ENCODE measurements at places on chromosomes 12 and 14.

DNA sequence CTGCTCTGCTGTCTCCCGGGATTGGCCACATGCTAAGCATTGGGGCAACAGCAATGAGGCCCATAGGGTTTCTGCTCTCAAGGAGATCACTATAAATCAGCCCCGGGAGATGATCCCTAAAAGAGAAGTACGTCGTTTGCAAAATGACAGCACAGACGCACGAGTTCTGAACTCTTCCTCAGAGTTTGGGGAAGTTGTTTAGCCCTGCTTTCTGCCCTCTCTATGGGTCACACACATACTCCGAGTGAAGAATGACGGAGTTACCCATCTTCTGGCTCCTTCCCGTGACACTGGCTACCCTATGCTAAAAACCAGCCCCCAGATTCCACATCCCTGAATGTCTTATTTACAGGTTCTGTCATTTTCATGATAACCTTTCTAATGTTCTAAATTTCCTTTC is 258.0 kb upstream of the PLEKHG7 start:
- DNase-seq, result no peak

DNA sequence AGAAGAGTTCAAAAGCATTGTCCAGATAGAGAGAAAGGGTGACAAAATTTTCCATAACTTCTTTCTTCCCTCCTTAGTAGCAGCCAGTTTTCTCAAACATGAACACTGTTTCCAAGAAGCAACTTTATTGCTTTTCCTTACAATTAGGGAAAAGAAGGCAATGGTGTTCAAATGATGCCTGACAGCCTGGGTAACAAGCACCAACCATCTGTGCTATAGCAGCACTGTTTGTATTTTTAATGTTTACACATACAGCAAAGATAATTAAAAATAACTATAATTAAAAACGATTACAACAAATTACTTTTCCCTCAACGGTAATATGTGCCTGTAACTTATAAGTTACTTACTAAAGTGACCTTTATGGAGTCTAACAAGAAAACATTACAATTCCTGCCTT is 450.6 kb upstream of the LMO3 start:
- no peak for DNase-seq

DNA sequence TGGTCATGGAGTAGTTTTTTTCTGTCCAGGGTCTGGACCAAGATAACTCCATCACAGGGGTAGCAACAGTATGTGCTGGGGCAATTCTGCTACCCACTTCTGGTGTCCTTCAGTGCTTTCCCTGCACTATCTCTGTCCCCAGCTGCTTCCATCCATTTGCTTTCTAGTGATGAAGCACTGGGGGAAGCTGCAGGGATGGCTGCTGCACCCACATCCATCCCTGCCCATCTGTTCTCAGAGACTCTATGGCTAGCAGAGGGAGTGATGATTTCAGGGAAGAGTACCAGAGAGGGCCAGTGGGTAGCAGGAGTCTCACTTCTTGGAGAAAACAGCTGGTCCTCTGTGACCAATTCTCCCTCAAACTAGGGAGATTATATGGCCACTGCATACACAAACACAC is 44.1 kb downstream of the ETV6 start:
- no peak for DNase-seq

GRCh38 chr12:38161123-38162000 is 155.2 kb upstream of the ALG10B start:
- DNase-seq, result no peak

- no peak for DNase-seq
Observed at GRCh38 chr12:65257986-65258385, 20.5 kb upstream of the MSRB3 start.

DNA sequence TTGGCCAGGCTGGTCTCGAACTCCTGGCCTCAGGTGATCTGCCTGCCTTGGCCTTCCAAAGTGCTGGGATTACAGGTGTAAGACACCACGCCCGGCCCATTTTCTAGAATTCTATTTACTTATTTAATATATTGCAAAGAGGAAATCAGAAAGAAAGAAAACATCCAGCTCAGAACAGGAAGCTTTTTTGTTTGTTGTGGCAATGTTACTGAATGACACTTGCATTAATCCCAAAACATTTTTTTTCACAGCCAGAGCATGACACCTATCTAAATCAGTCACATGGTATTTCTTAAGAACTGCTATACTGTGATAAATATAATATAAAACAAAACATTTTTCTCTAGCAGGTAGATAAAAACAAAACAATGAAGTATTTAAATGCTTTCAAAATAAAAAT is 12.6 kb downstream of the CFL2 start:
- DNase-seq, result no peak

DNA sequence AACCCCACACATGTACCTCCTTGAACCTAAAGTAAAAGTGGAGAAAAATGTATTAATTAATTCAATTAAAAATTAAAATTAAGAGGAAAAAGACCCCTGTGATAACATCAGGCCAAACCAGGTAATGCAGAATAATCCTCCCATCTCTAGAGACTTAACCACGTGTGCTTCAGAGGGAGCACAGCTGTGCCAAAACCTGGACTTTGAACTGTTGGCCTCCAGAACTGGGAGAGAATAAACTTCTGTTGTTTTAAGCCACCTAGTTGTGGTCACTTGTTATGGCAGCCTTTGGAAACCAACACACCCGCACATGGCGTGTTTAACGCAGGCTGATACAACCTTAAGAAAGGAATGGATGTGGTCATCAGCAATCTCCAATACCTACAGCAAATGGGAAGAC is 23.8 kb downstream of the OAS2 start:
- no peak for DNase-seq

DNA sequence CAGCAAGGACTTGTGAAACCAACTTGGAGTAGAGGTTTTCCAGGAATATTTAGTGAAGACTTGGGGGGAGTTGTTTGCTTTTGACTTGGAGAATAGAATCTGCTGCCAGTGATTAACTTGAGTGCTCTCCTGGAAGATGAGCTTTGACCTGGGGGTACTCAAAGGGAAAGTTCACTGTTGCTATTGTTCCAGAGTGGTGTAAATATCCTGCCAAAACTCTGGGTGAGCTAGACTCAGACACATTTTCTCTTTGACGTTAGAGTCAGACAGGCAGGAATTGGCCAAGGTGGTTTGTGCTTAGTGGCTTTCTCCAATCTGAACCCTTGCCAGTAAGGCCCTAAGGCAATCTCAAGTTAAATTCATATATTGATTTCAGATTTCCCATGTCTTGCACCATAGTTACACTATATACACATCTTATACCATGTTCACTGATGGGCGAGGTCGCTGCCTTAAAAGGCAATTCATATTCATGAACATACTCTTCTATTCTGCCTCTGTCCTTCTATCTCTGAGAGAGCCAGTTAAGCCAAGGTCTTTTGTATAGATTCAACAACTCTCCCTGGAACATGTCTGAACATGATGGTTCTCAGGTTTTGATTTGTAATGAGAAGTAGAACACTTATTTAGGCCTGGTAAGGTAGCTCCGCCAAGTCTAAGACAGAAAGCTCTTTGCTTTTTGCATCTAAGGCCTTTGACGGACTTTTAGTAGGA is 204.6 kb upstream of the SLC38A2 start:
- no peak for DNase-seq

GRCh38 chr12:101229841-101230241 is 19.8 kb upstream of the SLC5A8 start:
- DNase-seq, result no peak

Measured in stimulated activated CD8-positive, alpha-beta memory T cell treated with anti-CD3 and anti-CD28 coated beads, Interleukin-4, amount 100 ng/mL, for 1 hour (primary cell).